ENCODE measurements at places on chromosomes 13 and 19.

DNA sequence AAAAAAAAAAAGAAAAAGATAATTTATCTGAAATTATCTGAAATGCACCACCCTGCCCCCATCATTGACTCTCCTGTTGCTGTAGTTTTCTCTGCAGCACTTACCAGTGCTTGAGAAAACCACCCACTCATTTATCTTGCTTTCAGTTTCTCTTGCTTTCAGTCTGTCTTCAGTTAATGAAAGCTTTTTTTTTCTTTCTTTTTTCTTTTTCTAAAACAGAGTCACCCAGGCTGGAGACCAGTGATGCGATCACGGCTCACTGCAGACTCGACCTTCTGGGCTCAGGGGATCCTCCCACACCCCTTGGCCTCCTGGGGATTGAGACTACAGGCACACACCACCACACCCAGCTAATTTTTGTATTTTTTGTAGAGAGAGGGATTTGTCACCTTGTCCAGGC, 4.3 kb upstream of the ACP5 start:
- peak; percentile 46 for DNase-seq

- peak; percentile 69 for DNase-seq
These were observed 5.5 kb downstream of the IER2 start for GRCh38 chr19:13155472-13156359.

DNA sequence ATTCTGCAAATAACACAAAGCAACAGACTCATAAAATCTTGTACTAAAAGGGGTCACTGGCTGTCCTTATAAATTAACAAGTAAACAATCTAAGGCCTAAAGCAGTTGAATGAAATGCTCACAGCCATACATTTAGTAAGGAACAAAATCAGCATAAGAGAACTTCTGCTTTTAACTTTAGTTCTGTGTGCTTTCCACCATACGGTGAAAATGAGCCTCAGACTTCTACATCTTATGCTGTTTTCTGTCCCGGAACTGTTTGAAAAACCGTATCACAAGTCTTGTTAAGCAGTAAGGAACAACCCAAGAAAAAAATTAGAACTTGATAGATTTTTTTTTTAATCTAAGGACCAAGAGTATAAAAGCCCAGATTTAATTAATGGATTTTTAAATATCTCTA, 549.1 kb upstream of the MIR17HG start:
- no peak for DNase-seq

DNA sequence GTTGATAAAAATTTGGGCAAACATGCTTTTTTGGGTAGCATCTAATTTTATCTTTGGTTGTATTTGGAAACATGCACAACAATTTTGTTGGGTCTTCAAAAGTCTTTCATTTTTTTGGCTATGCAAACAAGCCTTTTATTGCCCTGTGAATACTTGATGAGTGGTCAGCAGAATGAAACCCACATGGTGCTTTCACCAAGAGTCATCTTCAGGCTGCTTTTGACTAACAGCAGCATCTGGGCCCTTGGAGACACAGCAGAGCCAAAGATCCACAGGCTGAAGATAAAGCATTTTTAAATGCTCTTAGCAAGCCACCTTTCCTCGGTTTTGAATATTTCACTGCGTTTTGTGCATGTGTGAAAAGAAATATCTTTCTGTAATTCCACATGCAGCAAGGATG, 154.9 kb downstream of the FGF9 start:
- no peak for DNase-seq

GRCh38 chr13:44207476-44207875, 166.1 kb upstream of the SERP2 start:
- no peak for DNase-seq

DNA sequence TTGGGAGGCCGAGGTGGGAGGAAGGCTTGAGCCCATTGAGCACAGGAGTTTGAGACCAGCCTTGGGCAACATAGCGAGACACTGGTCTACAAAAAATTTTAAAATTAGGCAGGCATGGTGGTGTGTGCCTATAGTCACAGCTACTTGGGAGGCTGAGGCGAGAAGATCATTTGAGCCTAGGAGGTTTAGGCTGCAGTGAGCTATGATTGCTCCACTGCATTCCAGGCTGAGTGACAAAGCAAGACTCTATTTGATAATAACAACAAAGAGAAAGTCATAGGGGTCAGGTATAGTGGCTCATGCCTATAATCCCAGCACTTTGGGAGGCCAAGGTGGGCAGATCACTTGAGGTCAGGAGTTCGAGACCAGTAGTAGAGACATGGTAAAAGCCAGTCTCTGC, 4.6 kb upstream of the SLC44A2 start:
- no peak for DNase-seq

DNA sequence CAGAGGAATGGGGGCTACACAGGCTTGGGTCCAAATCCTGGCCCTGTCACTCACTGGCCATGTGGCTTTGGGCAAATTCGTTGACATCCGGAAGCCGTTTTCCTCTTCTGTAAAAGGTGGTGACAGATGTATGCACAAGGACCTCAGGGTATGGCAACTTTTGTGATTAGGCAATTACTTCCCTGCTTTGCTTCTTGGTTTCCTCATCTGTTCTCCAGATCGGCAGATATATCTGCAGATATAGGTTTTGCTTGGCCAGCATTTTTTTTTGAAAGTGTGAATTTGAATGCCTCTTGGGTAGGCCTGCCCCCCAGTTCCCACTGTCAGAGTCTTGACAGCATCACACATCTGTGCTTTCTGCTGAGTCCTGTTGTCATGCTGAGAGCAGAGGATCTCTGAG, 17.7 kb downstream of the TMEM272 start:
- DNase-seq, result no peak
